COR-L47 (cell line): ENCODE measurements at places on chromosomes 12 and 14.

DNA sequence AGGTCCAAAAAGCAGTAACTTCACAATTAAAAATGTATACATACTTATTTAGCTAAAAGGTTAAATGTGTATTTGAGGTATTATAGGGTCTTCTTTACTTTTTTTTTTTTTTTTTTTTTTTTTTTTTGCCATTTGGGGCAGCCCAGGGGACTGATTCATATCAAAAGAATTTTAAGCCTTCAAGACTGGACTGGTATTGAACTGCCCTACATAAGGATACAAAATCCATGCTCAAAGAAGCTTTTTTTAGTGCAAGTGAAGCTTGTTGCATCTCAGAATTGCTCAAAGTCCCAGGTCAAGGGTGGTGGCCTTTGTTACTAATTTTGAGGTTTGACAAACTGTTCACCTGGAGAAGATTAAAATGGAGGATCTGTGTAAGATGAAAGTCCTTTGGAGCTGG is 124.0 kb downstream of the APAF1 start:
- DNase-seq = no peak

DNA sequence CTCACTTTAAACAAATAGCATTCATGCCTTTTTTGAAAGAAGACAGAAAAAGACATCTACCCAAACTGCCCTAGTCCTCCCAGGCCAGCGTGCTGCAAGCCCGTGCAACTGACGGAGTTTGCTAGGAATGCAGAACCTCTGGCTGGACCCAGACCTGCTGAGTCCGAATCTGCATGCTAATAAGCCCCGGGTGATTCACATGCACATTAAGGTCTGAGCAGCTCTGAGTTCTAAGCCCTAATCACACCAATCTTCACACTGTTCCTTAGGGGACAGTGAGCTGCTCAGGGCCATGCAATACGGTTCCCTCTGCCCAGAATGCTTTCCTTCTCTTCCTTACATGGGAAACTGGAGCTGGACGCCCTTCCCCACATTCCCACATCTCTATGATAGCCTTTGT is 25.2 kb downstream of the HAL start:
- no peak for DNase-seq

DNA sequence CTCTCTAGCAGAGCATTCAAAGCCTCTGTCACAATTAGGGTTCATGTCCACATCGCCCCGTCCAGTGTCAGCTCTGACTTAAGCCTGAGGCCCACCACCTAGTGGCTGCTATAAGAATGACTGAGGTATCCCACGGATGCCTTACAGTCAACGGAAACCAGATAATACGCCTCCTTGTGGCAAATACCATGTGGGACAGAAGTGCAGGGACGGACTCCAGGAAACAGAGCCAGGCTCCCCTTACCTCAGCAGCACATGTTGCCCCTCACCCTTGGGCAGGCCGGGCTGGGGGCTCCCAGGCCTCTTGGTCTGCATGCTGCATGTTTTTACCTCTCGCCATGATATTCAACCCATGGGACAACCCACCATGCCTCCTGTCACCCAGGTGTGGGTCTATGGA is 86.3 kb downstream of the VWF start:
- DNase-seq = peak; percentile 10

DNA sequence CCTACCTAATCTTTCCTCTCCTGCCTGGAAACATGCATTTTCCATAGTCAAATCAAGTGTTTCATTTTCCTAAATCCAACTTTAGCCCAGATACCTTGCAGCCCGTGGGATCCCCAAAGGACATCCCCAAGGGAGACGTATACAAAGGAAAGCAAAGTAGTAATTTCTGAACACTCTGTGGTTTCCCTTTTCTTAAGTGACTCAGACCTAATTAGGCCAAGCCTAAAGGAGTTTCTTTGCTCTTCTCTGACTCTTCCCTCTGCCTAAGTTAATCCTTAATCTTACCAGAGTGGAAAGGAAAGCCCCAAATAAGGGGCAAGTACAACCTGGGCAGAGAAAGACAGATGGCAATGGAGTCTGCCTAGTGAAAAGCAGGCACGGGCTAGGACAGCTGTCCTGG is 250.3 kb downstream of the SPTSSA start:
- DNase-seq = no peak

DNA sequence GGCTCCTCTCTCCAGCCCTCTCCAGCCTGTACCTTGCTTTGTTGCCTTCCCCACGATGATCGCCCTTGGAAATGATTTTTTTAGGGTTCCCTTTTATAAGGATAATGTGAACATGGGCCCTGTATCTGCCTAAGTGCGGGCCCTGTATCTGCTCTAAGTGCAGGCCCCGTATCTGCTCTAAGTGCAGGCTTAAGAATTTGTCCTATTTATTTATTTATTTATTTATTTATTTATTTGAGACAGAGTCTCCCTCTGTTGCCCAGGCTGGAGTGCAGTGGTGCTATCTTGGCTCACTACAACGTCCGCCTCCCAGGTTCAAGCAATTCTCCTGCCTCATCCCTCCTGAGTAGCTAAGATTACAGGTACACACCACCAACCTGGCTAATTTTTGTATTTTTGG is 22.5 kb downstream of the GALNT16 start:
- no peak for DNase-seq
